ENCODE measurements at places on chromosomes 1 and 21. TPM values are rescaled to one million over a fixed set of nuclear protein-coding genes. Genes with fewer than 3 reads are reported as not detected.
A peak's percentile ranks its signal among the peaks of the same experiment; 100 is the strongest.

DNA sequence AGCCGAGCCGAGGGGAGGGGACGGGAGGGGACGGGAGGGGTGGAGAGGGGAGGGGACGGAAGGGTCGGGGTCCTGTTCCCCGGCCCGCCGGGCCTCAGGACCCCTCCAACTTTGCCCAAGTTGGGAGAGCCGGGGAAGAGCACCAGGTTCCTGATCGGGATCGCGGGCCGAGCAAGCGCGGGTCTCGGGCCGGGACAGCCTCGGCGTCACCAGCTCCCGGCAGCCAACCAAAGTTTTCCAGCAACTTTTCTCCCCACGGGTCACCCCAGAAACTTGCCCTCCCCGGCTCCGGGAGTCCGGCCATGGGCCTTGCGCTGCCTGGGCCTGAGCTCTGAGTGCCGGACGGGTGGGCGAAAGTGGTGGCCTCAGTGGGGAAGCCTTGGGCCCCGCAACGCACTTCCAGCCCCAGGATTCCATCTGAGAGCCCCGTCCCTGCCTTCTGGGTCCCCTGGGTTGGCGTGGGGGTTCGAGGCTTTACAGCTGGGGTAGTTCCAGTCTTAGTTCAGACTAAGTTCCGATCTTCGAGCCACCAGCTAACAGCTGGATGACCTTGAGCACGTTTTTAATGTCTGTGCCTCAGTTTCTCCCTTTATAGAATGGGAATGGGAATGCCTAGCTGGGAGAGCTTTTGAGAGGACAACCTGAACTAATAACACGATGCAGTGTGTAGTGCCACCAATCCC lies 458 bp downstream of the ZC3H12A start:
- H3K27me3 ChIP-seq: no peaks in the 10 kb centered on the region
- peak overlapping the region; percentile 83 for H3K4me3 ChIP-seq
- peak overlapping the region; percentile 97 for H3K27ac ChIP-seq
- peak; percentile 38 for DNase-seq
- H3K36me3 ChIP-seq: no peaks in the 10 kb centered on the region
- peaks cover 79% of the 10 kb centered on the region for H3K4me1 ChIP-seq

DNA sequence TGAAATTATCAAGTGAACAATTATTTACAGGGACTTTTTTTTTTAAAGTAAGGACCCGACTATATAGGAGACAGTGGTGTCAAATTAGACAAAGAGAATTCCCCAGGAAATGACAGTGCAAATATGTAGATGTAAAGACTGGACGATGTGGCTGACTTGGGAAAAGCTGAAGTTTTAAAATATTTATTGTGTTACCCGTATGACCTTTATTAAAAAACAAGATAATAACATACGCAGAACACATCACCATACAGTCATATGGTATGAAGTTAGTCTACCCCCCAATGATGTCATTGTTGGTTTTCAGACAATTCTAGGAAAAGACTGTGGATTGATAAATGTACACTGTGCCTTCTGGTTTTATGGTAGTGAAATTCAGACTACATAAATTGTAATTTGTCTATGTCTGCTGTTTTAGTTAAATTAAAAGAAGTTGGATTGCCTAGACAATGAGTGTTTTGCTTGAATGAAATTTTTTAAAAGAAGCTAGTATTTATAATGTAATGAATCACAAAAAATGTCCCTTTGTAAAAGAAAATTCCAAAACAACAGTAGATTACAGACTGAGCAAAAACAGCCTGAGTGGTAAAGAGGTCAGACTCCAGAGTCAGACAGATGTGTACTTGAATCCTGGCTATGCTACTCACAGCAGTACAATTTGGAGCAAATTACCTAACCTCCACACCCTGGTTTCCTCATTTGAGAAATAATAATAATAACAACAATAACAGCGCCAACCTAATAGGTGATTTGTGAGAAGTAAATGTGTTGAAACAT lies 15.5 kb upstream of the PDC start:
- H3K27ac ChIP-seq: no peak overlapping the region
- no peaks in the 10 kb centered on the region for H3K4me1 ChIP-seq
- no peaks in the 10 kb centered on the region for H3K36me3 ChIP-seq
- no peak overlapping the region for H3K4me3 ChIP-seq

- H3K4me3 ChIP-seq: no peak overlapping the region
- H3K27me3 ChIP-seq: no peaks in the 10 kb centered on the region
- H3K27ac ChIP-seq: no peak overlapping the region
Measured at GRCh38 chr1:216064643-216065042, 358.6 kb downstream of the USH2A start.

DNA sequence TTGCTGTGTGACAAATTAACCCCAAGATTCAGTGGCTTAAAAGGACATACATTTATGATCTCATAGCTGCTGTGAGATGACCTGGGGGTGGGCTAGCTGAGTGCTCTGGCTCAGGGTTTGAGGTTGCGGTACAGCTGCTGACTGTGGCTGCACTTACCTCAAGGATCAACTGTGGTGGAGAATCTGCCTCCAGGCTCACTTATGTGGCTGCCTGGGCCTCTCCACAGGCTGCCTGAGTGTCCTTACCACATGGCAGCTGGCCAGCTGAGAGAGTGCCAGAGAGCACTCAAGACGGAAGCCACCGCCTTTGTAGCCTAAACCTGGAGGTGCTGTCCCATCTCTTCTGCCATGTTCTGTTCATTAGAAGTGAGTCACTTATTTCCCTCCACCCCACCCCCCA lies 5.7 kb downstream of the LRRC71 start:
- H3K4me3 ChIP-seq: no peak overlapping the region
- H3K4me1 ChIP-seq: peaks cover 14% of the 10 kb centered on the region
- DNase-seq: peak; percentile 70
- H3K27me3 ChIP-seq: peaks cover 96% of the 10 kb centered on the region

DNA sequence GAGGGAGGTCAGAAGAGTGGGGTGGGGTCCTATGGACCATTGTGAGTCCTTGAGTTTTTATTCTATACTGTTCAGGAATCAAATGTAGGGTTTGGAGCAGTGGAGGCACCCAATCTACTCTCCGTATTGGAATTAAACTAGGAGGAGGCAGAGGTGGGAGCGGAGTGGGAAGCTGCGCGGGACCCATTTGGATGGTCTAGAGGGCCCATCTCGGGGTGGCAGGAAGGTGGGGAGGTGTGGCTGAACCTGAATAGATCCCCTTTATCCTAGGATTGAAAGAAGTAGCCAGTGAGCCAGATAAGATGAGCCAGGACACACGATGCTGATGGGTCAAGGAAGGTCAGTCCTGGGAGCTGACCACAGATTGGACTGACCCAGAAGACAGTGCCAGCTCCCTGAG lies 325.8 kb downstream of the AJAP1 start:
- H3K27me3 ChIP-seq: no peaks in the 10 kb centered on the region
- DNase-seq: no peak

- H3K4me1 ChIP-seq: no peaks in the 10 kb centered on the region
- no peak for DNase-seq
- H3K27ac ChIP-seq: no peak overlapping the region
- H3K36me3 ChIP-seq: no peaks in the 10 kb centered on the region
- H3K27me3 ChIP-seq: no peaks in the 10 kb centered on the region
Measured at GRCh38 chr1:58304346-58304975, 242.1 kb downstream of the OMA1 start.

GRCh38 chr1:25554886-25555752 lies 11.7 kb downstream of the LDLRAP1 start:
- H3K27me3 ChIP-seq: no peaks in the 10 kb centered on the region
- H3K4me1 ChIP-seq: peaks cover 21% of the 10 kb centered on the region
- no peak for DNase-seq
- H3K27ac ChIP-seq: no peak overlapping the region
- H3K36me3 ChIP-seq: no peaks in the 10 kb centered on the region
- no peak overlapping the region for H3K4me3 ChIP-seq

DNA sequence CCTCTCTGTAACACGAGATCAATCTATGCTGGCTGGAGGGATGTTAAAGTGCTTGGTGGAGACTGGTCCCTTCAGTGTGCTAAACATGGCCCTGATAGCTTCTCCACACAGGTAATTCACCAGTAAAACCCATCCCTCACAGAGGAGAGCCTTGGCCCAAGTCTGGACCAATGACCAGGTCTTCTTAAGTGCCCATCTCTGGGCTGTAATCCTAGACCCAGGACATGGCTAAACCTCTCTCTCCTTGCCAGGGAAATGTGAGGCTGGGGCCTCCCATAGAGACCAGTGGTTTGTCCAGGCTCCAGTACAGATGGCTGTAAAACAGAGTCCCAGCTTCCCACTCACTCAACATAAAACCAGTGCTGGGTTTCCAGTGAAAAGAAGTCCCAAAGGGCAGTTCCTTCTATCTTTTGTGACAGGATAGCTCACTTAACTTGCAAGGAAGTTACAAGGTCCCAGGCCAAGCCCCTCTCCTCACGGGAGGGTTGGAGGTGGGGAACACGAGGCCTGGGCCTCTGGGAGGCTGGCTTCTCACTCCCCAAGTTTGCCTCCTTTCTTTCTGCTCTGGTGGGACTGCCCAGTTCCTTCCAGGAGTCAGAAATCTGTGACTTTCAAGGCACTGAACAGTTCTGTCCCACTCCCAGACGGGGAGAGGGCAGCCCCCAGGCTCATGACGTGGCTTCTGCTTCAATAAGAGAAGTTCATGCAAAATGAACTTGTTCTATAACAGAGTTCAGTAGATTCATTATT lies 2.2 kb upstream of the KIF17 start:
- peak; percentile 1 for DNase-seq
- H3K27ac ChIP-seq: no peak overlapping the region
- H3K4me3 ChIP-seq: no peak overlapping the region
- no peaks in the 10 kb centered on the region for H3K36me3 ChIP-seq
- peaks cover 32% of the 10 kb centered on the region for H3K27me3 ChIP-seq
- peaks cover 2% of the 10 kb centered on the region for H3K4me1 ChIP-seq

DNA sequence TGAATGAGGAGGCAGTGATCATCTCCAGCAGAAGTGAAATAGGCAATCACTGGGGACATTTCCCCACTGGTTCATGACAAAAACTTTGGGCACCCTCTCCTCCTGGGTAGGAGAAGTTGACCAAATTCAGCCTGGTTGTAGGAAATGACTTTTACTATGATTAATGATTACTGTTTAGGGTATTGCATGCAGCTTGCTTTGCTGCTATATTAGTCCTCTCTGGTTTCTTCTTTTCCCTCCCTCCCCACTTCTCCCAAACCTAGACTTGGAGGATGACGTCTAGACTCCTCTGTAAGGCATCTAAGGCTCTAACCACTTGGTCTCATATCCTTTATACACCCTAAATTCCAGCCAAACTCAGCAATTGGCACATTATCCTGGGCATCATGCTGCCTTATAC lies 3.4 kb upstream of the RGS16 start:
- H3K27me3 ChIP-seq: peaks cover 3% of the 10 kb centered on the region
- H3K36me3 ChIP-seq: no peaks in the 10 kb centered on the region
- H3K27ac ChIP-seq: no peak overlapping the region

GRCh38 chr1:117534995-117535467 lies 70.8 kb upstream of the TENT5C start:
- no peaks in the 10 kb centered on the region for H3K27me3 ChIP-seq
- H3K4me1 ChIP-seq: no peaks in the 10 kb centered on the region
- no peak overlapping the region for H3K27ac ChIP-seq
- DNase-seq: peak; percentile 27
- H3K36me3 ChIP-seq: no peaks in the 10 kb centered on the region

DNA sequence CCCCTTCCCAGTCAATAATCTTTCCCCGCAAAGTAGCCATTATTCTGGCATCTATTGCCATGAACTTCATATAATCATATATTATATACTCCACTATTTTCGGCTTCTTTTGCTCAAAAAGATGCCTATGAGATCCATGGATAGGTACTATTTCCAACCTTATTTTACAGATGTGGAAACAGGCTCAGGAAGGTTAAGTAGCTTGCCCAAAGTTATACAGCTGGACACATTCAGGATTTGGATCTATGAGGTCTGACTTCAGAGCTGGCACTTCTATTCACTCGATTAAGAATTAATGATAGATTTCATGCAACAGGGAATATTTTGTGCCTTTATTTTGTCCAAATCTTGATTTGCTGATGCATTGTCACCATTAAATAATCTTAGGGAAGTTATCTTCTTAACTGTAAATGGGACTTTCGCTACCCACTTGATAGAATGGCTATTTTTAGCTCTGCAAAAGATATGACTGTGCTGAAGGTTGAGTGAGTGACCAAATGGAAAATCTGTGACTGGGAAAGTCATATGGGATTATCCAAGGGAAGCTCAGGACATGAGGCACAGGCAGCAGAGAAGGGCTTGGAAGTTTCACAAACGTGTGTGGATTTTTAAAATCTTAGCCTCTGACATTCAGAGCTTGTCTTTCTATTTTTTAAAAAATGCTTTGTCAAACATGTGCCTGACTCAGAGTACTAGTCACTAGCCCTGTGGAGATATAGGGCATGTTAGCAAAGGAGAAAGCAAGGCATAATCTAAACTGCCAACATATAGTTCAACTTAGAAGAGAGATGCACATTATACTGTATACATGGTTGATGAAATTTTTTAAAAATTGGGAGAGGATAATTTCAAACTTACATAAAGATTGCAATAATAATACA lies 36.5 kb downstream of the GIPC2 start:
- H3K4me3 ChIP-seq: no peak overlapping the region
- DNase-seq: no peak
- peaks cover 4% of the 10 kb centered on the region for H3K4me1 ChIP-seq
- H3K27me3 ChIP-seq: no peaks in the 10 kb centered on the region

- H3K36me3 ChIP-seq: no peaks in the 10 kb centered on the region
- H3K27me3 ChIP-seq: no peaks in the 10 kb centered on the region
- peak overlapping the region; percentile 78 for H3K27ac ChIP-seq
Measured at GRCh38 chr1:208231881-208232661, 12.1 kb downstream of the PLXNA2 start.

GRCh38 chr21:40379881-40380810 lies 466.8 kb downstream of the DSCAM start:
- H3K36me3 ChIP-seq: no peaks in the 10 kb centered on the region
- H3K4me1 ChIP-seq: no peaks in the 10 kb centered on the region
- no peak for DNase-seq

DNA sequence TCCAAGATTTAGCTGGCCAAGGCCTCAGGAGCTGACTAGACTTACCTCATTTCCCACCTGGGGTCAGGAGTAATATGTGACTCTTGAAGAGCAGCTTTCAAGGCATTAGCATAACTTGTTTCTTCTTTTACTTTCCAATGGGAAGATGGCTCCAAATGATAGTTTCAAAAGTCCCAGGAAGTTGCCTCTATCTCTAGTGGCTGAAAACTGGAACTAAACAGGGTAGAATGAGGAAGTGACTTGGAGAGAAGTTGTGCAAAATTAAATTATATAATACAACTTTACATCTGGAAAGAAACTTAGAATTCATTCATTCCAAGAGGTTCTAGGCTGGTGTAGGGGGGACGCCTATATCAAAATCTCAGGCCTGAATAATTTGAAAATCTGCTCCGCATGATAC lies 250.1 kb upstream of the FMN2 start:
- H3K27me3 ChIP-seq: no peaks in the 10 kb centered on the region
- H3K36me3 ChIP-seq: no peaks in the 10 kb centered on the region
- DNase-seq: no peak
- no peak overlapping the region for H3K27ac ChIP-seq
- H3K4me3 ChIP-seq: no peak overlapping the region

GCSAML gene
- total RNA-seq: 0.14 TPM

MAP3K6 gene
- 23.3 TPM for total RNA-seq

HSD3B1 gene
- total RNA-seq: not detected

CLCNKB gene
- total RNA-seq: not detected

WDR47 gene
- 9.4 TPM for total RNA-seq

NUDT17 gene
- not detected for total RNA-seq

GOLT1A gene
- total RNA-seq: not detected

WNT4 gene
- 2.1 TPM for total RNA-seq

OR14K1 gene
- total RNA-seq: 0.82 TPM

STRIP1 gene
- 32.6 TPM for total RNA-seq
